Fibroblast of villous mesenchyme (primary cell): ENCODE measurements at places on chromosomes 2 and 18. TPM values are rescaled to one million over a fixed set of nuclear protein-coding genes. Genes with fewer than 3 reads are reported as not detected.

The RTP5 gene
- not detected in 2 replicates for total RNA-seq

The CD226 gene
- total RNA-seq = 0.97 and 2.6 TPM in 2 replicates

The CABLES1 gene
- 0.43 and 1.3 TPM in 2 replicates for total RNA-seq

The CLIP4 gene
- 61.5 and 107 TPM in 2 replicates for total RNA-seq

The ZFAND2B gene
- total RNA-seq = 25.5 and 29.3 TPM in 2 replicates

The DHRS9 gene
- under 0.01 TPM in 1 of 2 replicates, not detected in the other for total RNA-seq

The RFTN2 gene
- 4.7 and 6.4 TPM in 2 replicates for total RNA-seq

The NTSR2 gene
- not detected in 2 replicates for total RNA-seq

The HSBP1L1 gene
- total RNA-seq = 13.5 and 22.0 TPM in 2 replicates

The COL3A1 gene
- 3,024 and 3,294 TPM in 2 replicates for total RNA-seq

- DNase-seq = no peak
Measured at GRCh38 chr2:170822290-170823087, 5.8 kb downstream of the GAD1 start.

GRCh38 chr2:113685471-113685870, 58.4 kb downstream of the RABL2A start:
- peak; percentile 31 for DNase-seq

DNA sequence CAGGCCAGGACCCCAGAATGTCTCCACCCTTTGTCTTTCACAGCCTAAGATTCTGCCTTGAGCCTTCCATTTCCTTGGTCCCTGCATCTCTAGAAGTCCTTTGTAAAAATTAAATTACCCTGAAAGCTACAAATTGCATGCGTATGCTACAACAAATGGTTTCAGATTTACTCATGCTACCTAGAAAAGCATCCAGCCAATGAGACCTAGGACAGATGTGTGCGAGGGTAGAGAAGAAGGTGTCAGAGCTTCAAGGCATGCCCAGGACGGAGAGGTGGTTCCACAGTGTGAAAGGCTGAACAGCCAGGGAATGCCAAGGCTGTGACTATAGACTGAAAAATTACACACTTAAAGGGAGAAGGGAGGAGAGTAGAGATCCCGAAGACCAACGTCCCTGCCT, 40.2 kb downstream of the CCBE1 start:
- no peak for DNase-seq

- DNase-seq = no peak
Measured at GRCh38 chr2:188475945-188476344, 184.3 kb downstream of the GULP1 start.

DNA sequence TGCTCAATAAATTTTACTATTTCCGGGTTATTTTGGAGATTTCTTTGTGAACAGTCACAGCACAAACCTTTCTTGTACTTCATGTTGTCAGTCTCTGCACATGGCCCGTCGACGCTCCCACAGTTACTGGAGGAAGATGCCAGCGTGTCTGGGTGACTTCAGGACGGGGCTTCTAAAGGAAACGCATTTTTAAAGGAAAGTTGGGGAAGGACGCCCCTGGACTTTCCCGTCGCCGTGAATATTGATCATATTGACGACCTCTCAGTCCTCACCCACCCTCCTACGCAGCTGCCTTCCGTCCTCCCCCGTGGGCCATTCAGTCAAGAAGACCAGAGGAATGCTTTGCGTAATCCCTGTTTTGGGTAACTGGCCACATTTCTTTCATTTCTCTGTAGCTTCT, 71.1 kb upstream of the SNTG2 start:
- no peak for DNase-seq

- DNase-seq = no peak
Measured at GRCh38 chr18:63619661-63620060, 24.4 kb downstream of the SERPINB4 start.

- DNase-seq = no peak
Measured at GRCh38 chr2:26648516-26648915, 7.3 kb upstream of the CIB4 start.

DNA sequence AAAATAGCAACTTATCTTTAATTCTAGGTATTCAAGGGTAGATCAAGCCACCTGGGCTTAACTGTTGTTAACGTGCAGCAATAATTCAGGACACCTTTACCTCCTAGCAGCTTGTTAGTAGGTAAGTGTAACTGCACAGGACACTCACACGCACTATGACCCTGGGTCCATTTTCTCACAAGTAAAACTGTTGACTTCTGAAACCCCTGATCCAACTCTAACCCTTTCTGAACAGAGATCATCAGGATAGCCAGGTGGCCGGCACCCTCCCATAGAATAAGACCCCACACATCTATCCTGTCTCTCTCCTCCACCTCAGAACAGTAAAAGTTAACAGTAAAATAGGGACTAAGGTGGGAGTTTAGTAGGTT, 610 bp downstream of the SPC25 start:
- DNase-seq = no peak

GRCh38 chr2:221876016-221876415, 303.9 kb upstream of the EPHA4 start:
- no peak for DNase-seq

DNA sequence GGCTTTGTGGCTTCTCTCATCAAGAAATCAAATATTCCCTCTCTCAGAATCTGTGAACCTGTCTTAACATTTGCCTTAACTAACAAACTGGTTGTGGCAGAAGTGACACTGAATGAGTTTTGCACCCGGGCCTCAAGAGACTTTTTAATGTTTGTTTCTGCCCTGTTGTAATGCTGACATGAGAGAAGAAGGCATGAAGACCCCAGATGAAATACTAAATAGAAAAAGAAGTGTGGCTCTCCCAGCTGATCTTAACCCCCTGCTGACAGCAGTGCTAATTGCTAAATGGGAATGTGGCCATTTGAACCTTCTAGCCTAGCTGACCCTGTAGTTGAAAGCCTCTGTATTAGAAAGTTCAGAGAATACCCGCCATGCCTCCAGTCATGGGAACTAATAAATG, 261.2 kb downstream of the CTNNA2 start:
- DNase-seq = no peak

DNA sequence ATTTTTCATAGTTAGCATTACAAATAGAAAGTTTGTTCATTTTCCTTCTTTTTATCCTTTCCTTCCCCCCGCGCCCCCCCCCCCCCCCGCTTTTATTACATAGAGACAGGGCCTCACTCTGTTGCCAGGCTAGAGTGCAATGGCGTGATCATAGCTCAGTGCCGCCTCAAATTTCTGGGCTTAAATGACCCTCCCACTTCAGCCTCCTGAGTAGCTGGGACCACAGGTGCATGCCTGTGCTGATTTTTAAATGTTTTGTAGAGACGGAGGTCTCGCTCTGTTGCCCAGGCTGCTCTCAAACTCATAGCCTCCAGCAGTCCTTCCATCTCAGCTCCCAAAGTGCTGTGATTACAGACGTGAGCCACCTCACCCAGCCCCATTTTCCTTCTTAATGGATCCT, 91.2 kb upstream of the ALPP start:
- DNase-seq = no peak

DNA sequence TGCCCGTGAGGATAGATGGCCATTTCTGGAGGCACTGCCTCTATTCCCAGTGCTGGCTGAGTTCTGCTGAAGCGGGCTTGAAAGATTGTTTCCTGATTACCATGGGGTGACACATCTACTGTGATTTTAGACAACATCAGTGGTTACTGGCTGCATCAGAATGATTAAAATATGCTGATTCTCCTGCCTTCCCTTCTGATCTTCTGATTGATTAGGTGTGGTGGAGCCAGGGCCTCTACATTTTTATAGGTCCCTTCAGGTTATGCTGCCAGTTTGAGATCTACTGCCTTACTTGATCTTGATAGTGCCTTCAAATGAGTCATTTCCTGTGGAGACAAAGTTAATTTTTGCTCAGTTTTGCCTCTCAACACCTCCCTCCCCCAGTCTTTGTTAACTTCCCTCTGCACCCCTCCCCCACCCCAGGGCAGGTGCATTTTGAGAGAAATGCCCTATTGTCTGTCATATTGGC, 31.6 kb upstream of the SNORC start:
- DNase-seq = peak; percentile 35

DNA sequence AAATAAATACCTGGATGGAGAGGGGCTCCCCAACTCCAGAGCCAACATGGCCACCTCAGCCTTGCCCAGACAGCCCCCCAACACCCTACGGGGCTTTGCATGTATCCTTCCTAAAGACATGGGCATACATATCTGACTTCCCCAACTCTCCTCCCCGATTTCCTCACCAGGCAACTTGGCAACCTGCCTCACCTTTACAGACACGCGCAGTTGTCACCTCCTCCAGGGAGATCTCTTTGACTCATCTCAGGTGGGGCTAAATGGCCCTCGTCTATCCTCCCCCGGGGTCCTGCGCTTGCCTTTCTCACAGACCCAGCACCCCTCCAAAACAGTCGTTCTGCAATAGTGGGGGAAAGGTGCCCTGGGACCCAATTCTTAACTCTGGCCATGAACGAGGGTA, 10.6 kb upstream of the BIN1 start:
- DNase-seq = no peak

DNA sequence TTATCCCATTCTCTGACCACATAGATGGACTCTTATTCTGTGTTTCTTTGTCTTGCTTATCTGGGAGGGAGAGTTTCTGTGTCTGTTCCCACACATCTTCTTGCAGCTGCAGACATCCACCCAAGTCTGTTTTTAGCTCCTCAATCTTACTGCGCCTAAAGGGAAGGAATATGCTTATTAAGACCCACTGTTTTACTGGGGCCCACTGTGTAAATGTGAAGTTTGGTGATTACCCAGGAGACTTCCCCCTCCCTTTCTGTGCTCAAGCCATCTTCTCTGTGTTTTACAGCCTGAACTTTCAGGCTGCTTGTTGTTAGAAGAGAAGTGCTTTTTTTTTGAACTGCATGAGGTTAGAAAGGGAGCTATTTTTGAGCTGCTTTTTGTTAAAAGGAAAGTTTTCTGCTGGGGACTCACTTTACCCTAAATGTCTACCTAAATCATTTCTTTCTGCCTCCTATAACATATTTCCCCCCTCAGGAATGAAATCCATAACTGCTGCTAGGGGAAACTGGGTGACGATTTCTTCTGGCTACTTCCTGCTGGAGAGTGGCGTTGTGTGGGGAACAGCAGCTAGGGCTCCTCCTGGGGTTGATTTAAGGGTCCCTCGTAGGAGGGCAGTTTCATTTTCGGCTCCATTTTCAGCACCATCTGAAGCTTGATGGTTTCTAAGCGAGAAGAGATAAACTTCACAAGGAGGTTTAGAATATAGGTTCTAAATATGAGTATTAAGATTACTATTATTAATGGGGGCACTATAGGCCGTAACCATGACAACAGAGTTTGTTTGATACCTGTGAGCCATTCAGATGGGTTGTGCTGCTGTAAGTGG, 39.5 kb upstream of the GMCL1 start:
- DNase-seq = peak; percentile 52

- DNase-seq = peak; percentile 58
Measured at GRCh38 chr2:232292395-232293154, 86.0 kb upstream of the ALPP start.

DNA sequence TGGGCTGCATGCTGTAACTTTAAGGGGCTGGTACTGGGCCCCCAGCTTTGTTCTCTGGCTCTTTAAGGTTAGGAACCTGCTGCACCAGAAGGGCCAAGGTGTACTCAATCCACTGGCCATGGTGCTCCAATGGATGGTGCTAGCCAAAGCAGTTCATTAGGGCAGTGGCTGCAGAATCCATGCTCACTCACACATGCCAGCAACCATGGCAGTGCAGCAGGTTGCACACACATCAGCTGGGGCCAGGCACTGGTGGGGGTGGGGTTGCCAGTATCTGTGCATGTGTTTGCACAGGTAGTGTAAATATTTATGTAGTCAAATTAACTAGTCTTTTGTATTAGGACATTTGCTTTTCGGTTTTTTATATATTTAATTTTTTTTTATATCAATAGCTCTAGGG, 228.3 kb upstream of the EPC2 start:
- DNase-seq = no peak

DNA sequence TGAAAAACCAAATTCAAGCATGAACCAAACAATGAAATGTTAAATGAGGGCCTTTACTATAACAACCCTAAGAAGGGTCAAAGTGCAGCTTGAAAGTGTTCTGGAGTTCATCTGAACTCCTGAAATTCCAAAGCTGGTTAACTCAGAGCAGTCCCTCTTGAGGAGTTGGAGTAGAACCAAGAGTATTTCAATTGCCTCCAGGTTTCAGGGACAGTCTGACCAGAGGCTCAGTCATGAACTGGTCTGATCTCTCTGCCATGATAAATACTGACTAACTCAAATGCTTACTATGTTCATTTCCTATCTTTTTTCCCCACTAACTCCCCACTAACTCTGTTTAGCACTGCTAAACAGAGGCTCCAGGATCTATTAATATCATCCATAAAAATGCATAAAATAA, 2.7 kb downstream of the STARD7 start:
- peak; percentile 40 for DNase-seq

DNA sequence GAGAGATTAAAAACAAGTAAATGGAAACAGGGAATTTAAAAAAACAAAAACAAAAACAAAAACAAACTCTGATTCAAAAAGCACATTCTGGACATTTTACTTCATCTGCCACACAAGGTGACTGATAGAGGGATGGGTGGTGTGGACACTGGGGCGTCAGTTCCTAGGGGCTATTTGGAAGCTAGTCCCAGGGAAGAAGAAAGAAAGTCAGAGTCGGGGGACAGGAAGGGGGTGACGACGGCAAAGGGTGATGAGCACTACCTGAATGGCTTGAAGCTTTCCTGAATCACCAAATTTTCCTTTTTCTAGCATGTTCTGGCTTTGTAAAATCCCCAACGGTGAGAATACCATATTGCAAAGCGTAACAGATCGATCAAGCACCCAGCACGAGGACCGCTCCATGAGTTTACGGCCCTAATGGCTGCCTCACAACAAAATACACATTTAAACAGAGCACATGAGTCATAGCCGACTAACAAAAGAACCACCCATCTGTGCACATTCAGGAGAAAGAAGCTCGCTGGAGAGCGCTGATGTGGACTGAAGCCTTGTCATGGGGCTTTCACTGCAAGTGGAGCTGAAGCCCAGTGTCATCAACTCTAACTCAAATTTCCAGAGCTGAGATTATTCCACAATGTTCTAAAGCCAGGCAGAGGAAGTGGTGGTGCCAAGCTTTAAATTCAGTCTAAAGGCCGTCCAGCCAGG, 178.9 kb downstream of the LNPK start:
- no peak for DNase-seq

DNA sequence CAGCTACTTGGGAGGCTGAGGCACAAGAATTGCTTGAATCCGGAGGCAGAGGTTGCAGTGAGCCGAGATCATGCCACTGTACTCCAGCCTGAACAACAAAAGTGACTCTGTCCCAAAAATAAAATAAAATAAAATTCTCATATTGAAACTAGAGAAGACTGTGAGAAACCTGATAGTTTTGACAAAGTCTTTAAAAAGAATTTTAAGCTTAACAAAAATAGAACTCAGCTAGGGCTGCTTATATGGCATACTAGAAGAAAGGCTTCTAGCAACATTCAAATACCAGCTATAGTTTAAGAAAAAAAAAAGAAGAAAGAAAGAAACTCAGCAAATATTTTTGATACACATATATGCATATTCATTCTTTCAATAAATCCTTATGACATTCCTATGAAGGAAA, 13.6 kb downstream of the HADHA start:
- DNase-seq = no peak

GRCh38 chr2:154381931-154382794, 316.3 kb upstream of the KCNJ3 start:
- peak; percentile 2 for DNase-seq

DNA sequence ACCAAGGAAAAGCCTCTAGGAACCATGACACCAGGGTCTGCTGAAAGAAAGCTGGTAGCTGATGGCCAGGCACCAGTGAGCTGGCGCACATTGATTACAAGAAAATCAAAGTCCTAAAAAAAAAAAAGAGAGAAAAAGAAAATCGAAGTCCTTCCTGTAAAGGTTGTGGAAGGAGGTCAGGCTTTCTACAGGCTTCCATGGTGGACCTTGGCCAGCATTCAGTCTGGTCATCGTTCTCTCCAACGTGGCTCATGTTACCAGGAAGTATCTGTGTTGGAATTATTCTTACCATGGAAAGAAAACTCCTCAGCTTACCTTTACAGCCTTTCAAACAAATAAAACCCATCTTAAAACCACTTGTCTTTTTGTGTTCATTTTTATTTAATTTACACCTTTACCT, 65.6 kb downstream of the CYB5A start:
- DNase-seq = no peak
